Esophagus squamous epithelium (tissue), 5 donors: ENCODE measurements at places on chromosomes 7 and 10.

DNA sequence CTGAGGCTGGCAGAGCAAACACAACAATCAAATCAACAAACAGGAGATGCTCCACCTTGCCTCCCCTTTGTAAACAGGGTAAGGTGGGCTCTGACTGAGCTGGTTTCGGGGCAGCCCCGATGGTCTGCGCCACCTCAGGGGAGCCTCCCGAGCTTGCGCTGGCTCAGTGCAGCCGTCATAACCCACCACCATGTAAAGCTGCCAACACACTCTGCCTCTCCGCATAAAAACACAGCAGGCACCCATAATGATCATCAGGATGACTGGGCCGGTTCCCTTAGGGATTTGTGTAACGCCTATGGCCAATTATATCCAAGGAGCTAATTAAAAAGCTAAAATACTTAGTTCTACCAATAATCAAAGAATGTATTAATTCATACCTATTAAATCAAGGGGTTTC, 124.5 kb downstream of the PRPF18 start:
- no peak for DNase-seq

- no peak for DNase-seq
These were observed 22.2 kb downstream of the TYW1B start for GRCh38 chr7:72805526-72806494.

GRCh38 chr10:3525832-3526449, 259.1 kb downstream of the KLF6 start:
- no peak for DNase-seq

DNA sequence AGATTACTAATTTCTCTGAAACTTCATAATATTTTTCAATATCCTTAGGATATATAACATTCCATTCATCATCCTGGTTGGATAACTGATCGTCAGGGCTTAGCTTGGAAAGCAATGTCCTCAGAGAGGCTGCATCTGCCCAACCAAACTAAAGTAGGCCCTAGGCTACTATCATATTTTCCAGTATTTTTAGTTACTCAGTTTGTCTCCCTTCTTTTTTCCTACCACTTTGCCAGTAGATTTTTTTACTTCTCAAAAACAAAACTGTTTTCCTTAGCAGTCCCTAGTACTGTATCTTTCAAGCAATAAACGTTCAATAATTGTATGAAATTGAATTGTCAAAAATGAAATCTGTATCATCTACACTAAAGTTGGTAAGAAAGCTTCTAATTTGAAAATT, 452.0 kb downstream of the TFEC start:
- no peak for DNase-seq

DNA sequence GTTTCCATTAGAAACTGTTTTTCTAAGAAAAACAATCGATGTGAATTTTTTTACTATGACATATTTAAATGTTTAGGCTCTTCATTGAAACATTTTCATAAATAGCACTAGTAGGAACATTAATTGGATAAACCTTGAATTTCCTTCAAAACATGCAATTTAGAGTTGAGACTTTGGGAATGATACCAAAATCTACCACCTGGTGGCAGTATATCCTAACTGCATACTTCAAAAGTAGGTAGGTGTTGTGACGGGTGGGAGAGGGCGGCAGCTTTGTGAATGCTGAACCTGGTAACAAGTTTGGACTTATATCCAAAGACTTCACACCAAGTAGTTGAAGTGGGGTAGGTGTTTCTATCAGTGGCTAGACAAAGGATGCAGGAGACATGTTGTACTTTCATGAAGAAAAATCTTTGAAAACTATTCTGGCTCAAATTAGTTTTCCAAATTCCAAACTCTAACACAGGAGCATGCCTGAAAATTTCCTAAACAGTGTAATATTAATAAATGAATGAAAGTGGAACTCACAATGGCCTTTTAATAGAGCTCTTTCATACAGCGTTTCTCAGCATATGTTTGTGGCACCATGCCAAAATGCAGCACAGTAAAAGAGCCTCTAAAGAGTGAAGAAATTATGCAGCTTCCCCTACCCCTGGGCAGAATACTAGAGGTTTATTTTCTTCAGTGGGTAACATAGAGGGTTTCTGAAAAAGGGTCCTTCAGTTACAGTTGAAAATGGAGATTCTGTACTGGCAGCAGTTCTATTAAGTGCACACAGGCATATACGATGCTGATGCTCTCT, 201.0 kb upstream of the TPK1 start:
- DNase-seq = no peak

- DNase-seq = no peak
These were observed 62.8 kb upstream of the SAMD8 start for GRCh38 chr10:75048669-75049098.

GRCh38 chr10:124000792-124001201, 92.6 kb downstream of the CHST15 start:
- DNase-seq = no peak

DNA sequence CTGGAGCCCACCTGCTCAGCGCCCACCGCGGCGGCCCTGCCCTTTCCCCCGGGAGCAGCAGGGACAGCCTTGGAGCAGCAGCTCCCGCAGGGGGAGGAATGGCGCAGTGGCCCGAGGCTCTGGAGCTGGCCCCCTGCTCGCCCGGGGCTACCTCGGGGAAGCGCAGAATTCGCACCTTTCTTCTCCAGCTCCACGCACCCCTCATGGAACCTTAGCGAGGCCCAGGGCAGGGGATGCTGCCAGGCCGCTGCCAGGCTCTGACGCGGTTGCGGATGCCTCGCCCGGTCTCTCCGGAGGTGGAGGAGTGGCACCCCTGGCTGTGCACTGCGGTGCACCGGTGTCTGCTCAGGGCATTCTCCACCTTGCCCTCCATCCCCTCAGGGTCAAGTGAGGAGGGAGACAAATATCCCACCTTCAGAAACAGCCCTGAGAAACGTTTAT, 84.9 kb upstream of the MKI67 start:
- DNase-seq = no peak

GRCh38 chr10:120988751-120989150, 137.6 kb downstream of the WDR11 start:
- DNase-seq = no peak

DNA sequence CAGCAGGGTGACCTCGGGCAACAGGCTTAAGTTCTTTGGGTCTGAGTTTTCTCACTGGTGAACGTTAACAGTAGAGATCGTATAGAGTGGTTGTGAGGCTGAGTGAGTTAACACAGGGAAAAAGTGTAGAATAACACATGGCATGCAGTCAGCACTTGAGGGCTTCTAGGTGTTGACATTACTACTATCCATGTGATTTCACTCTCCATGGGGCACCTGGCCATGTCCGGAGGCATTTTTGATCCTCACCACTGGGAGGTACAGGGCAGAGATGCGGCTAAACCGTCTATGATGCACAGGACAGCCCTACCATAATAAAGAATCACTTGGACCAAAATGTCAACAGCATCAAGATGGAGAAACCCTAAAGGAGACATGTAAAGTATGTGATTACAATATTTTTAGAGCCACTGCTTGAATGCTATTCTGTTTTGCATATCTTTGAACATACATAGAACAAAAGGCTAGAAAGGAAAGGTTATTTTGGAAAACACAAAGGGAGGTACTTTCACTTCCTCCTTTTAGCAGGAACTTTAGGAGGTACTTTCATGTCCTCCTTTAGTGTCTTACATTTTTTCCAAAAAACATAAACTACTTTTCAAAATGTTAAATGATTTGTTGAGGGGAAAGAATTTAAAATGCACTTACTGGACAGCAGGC, 44.3 kb downstream of the NOD1 start:
- no peak for DNase-seq

DNA sequence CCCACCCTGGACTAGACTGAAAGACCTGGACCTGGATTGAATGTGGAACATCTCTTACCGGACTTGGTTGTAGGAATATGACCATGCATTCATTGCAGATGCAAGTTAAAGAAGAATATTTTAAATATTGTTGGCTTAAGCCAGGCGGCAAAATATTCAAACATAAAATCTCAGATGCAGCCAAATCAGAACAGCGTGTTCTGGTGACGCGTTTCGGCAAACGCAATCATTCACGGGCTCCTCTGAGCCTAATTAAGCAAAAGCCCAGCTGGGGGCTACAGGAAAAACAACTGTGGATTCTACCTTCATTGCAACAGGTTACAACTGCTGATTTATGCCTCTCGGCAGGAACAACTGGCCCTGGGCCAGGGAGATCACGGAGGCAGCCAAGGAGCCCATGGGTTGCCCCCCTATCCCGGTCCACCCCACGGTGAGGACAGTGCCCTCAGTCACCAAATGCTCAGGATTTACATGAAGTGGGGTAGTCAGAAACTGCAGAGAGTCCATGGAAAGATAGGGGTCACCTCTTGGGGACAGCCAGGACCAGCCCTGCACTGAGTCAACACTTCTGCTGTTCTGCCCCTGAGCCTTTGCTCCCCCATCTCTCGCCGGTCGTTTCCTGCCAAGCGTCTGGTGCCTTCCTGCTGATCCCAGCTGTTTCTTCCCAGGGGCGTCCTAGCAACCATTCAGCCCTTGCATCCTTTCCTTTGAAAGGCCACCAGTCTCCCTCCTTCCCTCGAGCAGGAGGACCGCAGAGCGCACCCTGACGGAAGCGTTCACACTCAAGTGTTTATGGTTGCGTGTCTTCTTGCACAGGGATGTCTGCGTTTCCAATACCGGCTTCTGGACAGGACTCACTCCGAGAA, 64.4 kb upstream of the SFMBT2 start:
- no peak for DNase-seq

DNA sequence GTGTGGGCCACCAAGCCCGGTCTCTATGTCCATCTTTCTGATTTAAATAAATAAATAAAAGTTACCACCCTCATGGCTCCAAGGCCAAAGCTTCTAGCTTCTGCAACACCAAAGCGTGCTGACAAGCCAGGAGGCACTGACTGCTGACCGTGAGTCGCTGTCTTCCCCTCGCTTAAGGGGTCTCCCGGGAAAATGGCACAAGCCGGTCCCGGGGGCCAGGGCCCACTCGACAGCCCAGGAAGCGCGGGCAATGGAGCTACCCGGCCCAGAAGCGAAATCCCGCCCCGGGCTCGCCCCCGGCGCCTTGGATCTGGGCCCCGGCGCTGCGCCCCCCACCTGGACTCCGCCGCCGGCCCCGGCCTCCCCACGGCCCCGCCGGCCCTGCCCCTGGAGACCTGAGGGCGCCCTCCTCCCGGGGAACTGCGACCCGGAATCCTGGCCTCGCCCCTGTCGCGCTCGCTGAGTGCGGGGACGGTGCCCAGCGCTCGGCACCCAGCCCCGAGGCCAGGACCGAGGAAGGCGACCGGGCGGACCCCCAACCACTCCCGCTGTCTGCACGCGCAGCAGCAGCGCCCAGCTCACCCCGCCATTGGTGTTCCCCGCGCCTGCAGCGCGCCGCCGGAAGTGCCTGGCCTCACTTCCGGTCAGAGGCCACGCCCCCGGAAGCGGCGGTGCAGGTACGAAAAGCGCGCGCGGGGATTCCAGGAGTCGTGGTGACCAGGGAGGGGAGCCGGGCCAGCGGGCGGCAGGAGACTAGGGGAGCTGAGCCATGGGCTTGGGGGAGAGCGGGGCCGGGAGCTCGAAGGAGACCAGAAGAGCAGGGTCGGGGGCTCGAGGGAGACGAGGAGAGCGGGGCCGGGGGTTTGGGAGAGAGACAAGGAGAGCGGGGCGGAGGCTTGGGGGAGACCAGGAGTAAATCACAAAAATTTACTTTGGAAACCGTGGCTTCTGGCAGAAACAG, at the start of the genes MRM2 and NUDT1:
MRM2 (minus strand) TSS at position 626 of the 961 bp plus-strand sequence; CDS start at position 590, 36 bp downstream.
NUDT1 (plus strand) TSS at position 647 of the 961 bp plus-strand sequence. CDS start 2,349 bp downstream, outside the sequence.
- DNase-seq = no peak

GRCh38 chr10:117723343-117723742, 180.8 kb downstream of the EMX2 start:
- no peak for DNase-seq

- no peak for DNase-seq
These were observed 70.1 kb downstream of the RNF133 start for GRCh38 chr7:122628651-122629411.

DNA sequence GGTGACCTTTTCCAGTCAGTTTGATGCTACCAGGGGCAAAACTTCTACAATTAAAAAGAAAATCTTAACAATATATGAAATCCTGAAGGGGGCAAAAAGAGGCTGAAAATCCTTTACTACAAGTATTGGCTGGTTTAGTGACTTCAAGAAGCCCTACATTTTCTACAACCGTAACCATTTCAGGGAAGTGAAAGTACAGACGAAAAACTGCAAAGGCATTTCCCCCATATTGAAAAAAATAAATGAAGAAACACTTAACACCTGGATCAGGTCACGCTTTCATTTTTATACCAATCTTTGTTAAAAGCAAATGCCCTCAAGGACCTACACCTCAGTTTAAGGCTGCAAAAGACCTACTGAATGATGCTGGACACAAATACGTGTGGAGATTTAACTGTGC, 38.6 kb downstream of the IL6 start:
- no peak for DNase-seq

DNA sequence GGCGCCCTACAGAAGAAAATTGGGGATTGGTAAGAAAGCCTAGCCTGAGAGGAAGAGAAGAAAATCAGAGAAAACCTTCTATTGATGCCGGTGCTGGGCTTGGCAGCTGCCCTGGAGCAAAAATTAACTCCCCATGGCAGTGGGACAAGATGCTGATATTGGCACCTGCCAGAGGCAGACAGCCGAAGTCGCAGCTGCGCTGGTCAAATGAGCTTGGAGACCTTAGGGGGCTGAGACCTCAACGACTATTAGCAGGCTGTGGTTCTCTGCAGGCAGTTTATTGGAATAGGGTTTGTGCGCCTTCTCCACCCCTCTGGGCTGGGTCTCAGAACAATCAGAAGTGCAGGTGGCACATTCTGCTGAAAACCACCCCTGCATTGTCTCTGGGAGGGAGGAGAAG, 213.7 kb downstream of the GFRA1 start:
- DNase-seq = no peak

- no peak for DNase-seq
These were observed 31.2 kb downstream of the GSTO2 start for GRCh38 chr10:104300002-104300735.

- DNase-seq = no peak
These were observed 38.0 kb upstream of the SPOCK2 start for GRCh38 chr10:72126184-72126871.
